ENCODE measurements at places on chromosomes 6 and 20.

- no peak for DNase-seq
Measured at GRCh38 chr20:18243802-18244201, 44.5 kb upstream of the ZNF133 start.

DNA sequence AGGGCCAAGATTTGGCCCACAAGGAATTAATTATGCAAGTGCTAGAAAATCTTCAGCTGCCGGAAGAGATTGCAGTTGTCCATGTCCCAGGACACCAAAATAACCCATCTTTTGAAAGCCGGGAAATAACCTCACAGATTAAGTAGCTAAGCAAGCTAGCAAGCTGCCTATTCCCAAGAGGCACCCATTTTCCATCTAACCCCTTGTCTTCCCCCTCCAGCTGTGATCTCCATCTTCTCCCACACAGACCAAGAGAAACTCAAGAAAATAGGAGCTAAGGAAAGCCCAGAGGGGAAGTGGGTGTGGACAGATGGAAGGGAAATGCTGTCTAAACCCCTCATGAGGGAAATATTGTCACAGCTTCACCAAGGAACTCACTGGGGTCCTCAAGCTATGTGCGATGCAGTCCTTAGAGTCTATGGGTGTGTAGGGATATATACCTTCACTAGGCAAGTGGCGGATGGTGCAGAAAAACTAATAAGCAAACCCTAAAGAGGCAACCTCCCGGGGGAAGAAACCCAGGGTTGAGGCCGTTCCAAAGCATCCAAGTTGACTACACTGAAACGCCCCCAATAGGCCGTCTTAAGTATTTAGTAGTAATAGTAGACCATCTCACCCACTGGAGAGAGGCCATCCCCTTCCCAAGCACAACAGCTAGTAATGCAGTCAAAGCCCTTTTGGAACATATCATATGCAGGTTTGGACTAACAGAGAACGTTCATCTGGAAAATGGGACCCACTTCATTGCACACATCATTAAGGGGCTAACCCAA lies 64.3 kb upstream of the PRSS16 start:
- no peak for DNase-seq

- DNase-seq, result no peak
Measured at GRCh38 chr6:89347825-89348224, 4.7 kb downstream of the UBE2J1 start.

DNA sequence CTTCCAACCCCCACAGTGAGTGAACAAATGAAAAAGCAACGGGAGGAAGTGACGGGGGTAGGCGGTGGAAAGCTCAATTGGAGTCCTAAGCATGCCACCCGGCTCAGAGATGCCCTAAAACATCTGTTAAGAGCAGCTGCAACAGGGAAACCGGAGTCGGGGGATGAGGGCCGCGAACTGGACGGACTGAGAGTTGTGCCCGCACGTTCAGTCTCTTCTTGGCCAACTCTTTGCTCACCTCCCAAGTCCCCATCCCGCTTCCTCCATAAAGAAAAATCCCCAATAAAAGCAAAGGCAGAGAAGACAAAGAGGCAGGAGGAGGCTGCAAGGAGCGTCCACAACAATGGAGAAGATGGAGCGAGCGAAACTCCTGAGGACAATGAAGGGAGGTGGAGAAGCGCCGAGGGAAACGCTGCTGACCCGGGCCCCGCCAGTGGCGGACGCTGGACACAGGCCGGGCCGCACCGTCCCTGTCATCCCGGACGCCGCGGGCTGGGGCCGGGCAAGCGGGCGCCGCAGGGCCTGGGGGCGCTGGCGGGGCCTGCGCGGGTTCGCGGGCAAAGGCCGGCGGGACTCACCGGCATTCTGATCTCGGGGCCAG lies 600 bp downstream of the SEC63 start:
- peak; percentile 64 for DNase-seq

- no peak for DNase-seq
Measured at GRCh38 chr6:19929312-19929711, 92.1 kb downstream of the ID4 start.

DNA sequence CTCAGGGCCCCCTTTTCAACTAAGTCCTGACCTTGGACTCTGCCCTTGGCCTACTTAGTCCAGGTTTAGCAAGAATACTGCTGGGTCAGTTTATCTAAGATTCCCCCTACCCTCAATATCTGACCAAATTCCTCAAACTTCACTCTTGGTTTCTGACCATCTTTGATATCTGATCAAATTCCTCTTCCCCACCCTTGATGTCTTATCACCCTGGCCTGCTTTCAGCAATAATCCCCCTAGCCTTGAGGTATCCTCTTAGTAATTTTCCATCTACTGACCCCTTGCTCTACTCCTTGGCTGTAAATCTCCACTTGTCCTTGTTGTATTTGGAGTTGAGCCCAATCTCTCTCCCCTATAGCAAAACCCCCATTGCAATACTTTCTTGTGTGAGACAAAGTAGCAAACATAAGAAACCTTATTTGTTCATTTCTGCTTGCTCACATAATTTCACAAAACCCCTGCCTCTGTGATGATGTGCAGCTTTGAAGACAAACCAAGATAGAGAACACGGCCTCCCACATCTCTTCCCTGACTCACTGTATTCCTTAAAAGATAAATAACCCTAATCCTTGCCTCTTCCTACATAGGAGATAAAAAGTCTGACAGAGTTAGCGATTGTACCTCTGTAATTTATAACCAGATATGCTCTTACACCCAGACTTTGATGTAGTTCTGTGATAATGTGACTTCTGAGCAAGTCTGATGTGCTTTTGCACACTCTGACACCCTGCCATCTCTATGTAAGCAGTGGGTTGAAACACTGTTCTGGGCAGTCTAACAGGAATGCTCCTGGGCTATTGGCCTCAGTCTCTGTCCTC lies 13.8 kb upstream of the IYD start:
- DNase-seq, result no peak

- DNase-seq, result no peak
Measured at GRCh38 chr6:2797564-2798031, 32.4 kb downstream of the WRNIP1 start.

DNA sequence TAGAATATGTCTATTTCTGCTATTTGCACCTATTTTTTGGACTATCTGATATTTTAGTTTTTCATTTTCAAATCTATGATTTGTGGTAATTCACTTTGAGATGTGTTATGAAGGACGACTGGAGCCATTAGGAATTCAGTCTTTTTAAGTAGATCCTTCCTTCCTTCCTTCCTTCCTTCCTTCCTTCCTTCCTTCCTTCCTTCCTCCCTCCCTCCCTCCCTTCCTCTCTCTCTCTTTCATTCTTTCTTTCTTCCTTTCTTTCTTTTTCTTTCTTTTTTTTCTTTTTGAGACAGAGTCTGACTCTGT lies 46.1 kb upstream of the ENPP1 start:
- no peak for DNase-seq

DNA sequence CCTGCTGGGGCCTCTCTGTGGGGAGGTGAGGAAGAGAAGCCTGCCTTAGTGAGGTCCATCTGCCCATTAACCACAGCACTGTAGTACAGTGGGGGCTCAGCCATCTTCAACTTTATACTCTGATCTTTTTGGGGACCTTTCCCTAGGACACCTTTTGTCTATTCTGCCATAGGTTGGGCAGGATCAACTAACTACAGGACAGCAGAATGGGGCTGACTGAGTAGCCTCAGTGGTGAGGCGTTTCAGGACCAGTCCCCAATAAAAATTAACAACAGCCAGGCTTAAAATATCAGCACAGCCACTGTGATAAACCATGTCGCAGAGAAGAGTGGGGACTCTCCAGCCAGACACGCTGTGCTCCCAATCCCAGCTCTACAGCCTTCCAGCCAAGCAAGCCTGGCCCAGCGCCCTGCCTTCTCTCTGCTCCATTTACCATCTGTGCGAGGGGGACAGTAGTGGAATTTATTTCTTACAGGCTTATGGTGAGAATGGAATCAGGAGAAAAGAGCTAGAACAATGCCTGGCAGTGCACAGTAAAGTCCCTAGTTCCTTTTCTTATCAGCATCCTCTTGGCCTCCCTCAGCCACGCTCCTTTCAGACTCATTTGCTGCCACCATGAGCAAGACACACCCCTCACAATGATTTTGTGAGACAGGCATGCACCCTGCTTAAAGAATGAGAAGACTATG lies 75.5 kb downstream of the SLC22A23 start:
- DNase-seq, result no peak

DNA sequence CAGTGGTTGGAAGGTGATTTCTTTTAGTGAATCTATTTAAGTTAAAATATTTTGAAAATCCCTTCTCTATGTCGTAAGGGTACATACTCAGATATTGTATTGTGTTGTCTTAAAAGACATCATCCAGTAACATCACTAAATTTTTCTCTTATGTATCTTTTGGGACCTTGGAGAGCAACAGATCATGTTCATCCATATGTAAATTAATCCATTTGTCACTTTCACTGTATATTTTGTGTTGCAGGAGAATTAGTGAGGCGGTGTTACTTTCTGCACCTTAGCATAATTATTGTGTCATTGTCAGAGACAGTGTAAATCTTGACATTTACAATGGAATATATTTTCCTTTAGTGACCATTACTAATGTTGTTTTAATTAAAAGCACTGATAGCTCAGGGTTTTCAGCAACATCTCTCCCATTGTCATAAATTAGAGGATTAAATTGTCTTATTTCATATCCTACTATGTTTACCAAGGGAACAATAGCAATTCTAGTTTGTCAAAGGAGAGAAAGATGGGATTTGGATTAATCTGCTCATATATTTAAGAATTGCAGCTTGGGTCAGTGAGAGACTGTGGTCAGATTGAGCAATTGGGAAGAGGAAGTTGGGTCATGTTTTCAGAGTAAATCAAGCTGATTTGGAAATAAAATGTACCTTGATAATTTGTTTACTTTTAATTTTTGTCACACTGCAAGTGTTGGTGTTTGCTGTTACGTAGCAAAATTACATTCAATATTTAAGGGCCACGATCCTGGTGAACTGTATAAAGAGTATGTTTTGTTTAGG lies 22.7 kb downstream of the DOK5 start:
- no peak for DNase-seq

DNA sequence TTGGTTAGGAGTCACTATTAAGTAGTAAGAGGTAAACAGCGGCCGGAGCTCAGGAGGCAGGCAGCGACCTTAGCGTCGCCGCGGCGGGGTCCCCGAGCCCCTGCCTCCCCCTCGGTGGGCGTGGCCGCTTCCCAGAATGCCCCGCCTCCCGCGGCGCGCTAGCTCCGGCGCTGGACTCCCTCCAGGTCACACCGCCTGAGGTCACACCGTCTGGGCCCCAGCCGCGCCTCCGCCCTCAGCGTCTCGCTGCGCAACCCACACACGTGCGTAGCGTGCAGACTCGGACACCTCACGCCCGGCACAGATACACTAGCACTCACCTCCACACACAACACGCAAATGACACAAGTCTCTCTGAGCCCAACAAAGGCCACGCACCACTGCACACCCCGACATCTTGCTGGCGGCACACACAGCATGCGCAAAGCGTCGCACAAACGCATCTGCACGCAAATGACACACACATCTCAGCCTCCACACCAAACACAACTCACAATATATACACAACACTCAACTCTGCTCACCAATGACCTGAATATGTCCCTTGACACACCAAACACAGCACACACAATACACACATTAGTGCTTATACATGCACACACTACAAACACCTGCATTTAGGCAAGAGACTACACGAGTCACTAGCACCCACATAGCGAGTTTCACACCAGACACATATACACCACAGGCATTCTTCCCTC lies 17.6 kb upstream of the CDKN1A start:
- no peak for DNase-seq

DNA sequence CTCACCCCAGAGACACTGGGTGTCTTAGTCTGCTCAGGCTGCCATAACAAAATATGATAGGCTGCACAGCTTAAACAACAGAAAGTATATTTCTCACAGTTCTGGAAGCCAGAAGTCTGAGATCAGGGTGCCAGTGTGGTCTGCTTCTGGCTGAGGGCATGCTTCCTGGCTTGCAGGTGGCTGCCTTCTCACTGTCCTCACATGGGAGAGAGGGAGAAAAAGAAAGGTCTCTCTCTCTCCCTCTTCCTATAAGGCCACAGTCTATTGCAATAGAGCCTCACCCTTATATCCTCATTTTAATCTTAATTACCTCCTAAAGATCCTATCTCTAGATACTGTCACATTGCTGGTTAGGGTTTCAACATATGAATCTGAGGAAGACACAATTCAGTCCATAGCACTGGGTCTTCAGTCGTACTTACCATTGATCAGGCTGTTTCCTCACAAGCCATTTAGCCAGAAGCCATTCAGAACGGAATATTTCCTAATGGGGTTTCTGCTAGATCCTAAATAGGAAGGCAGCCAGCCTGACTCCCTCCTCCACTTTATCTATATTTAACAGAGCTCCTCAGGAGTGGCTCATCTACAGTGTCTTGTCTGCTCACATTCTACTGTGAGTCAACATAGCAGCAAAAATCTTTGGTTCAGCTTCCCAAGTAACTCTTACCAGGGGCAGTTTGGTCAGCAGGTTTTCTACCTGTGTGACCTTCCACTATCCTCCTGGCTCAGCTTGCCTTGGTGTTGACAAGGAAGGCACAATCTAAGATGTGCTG lies 42.2 kb downstream of the CD164 start:
- no peak for DNase-seq

GRCh38 chr20:2763186-2763585 lies 37.2 kb downstream of the CPXM1 start:
- DNase-seq, result no peak

DNA sequence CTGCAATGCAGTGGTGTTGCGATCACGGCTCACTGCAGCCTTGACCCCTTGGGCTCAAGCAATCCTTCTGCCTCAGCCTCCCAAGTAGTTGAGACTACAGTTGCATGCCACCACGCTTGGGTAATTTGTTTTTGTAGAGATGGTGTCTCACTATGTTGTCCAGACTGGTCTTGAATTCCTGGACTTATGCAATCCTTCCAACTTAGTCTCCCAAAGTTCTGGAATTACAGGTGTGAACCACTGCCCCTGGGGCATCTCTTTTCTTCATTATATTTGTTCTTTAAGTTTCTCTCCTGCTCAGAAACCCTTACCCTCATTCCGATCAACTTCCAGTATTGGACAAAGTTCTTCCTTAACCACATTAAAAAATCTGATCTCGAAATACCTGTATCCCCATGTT lies 44.7 kb upstream of the DEK start:
- no peak for DNase-seq

DNA sequence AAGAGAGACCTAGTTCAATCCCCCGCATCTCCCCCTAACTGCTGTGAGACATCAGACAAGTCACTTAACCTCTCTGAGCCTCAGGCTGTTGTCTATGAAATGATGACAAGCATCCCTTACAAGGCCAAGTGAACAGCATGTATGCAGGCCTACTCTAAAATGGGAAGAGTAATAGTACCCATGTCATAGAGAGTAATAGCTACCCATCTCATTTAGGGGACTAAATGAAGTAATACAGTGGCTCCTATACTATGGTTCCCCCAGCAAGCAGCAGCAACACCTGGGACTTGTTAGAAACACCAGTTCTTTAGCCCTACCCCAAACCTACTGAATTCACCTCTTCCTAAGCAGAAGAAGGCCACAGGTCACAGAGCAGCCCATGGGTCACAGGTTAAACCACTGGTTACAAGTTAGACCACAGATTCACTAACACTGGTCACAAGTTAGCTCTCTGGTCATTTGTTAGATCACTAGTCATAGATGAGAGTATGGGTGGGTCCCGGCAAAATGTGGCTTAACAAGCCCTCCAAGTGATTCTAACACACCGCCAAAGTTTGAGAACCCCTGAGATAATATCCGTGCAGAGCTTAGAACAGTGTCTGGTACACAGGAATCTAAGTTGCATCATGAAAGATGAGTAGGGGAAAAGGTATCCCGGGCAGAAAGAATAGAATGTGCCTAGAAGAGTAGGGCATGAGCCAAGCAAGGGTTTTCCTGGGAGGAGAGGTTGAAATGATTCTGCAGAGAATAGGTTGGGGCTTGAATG lies 1.4 kb downstream of the DEFB124 start:
- DNase-seq, result no peak
